Spinal cord (tissue), 10 donors: ENCODE measurements at places on chromosomes 11 and 22. TPM values are rescaled to one million over a fixed set of nuclear protein-coding genes. Genes with fewer than 3 reads are reported as not detected.

- peak; percentile 90 for DNase-seq
Observed at GRCh38 chr22:38316364-38317121, 690 bp downstream of the CSNK1E start.

DNA sequence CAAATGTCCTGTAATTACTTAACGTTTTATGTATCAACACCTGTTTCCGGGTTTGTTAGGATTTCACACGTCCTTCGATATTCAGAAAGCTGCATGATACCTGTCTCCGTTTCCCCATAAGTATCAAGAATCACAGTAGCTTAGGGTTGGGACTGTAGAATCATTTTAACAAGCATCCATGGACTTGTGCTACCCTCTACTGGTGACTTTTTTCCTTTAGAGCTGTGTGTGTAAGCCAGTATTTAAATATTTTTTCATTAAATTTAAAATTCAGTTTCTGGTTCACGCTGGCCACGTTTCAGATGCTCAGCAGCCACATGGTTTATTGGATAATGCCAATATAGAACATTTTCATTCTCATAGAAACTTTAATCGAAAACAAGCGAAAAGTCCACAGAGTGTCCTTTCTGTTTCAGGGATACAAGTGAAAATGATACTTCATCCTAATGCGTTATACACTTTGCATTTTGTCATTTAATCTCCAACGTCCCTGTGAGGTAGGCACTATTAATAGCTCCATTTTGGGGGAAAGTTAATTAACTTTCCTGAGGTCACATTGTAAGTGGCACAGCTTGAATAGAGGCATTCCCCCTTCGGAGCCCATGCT, 61.5 kb upstream of the SLC25A18 start:
- DNase-seq, result peak; percentile 73

The CLDN5 gene
- total RNA-seq, result 203 TPM

The ZNF70 gene
- total RNA-seq, result 11.2 TPM

The SCGB1C1 gene
- not detected for total RNA-seq
